ENCODE measurements at places on chromosomes 6 and 20.
A peak's percentile ranks its signal among the peaks of the same experiment; 100 is the strongest.

DNA sequence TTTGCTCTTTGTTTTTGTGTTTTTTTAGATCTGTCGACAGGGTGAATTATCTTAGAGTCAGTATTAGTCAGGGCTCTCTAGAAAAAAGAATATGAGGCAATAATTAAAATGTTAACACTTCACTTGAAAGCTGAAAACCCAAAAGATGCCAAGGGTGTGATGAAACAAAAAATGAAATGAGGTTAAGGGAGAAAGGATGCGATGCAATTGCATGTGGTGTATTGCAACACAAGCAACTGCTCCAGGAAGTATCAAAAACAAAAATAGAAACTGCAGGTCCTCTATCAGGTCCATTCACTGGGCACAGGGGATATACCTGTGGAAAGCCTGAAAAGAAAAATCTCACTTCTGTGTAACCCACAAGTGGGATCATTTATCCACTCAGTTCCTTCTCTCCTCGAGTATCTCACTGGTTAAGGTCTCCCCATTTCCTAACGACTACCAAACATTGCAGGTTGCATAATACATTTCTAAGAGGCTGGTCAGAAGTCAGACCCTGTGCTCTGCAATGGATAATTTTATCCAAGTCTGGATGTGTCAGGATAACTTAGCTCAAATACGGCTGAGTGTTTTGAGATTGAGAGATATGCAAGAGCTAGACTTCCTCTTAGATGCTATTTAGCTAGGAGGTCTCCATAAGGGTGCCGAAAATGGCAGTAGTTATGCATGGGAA is 257.7 kb upstream of the GJE1 start:
- no peak for DNase-seq

DNA sequence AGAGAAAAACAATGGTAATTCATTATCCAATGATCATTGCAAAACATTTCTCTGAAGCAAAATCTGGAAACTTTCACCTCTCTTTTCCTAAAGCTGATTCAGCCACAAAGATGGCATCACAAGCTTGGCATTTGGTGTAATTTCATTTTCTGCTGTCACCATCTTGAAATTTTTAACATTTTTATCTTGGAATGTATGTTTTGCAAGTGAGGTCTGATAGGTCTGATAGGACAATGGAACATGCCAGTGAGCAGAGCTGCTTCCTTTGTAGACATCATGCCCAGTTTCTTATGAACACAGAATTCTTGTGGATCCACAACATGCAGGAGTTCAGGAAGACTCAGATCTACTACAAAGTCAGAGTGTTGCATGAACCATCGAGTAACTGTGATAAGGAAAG is 969.6 kb downstream of the EYS start:
- DNase-seq = no peak

DNA sequence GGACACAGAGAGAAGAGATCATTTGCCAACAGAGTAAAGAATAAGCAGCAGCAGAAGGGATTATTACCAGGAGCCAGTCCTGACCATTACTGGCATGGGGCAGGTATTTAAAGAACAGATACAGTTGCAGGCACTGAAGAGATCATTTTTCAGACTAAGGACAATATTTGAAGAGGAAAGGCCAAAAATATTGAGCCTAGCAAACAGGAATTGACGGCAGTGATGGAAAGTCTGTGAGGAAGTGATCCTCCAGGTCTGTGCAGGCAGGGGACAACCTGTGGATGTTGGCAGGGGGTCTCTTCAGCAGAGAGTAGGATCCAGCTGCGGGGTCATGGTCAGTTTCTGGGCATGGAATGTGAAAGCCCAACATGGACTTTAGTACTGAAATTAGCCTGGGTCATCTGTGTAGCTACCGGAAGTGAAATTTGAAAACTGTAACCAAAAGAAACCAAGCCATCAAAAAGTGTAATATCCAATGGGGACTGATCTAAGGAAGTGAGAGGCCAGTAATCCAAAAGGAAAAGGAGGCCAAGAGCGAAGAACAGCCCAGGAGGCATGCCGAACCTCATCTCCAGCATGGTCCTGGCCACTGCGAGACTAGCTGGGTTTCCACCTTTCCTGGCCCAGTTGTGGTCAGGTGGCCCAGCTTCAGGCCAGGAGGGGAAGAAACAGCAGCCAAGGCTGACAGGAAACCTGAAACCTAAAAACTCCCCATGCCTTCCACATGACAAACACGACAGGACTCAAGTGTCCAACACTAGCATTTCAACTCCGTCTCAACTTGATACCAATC is 115.1 kb upstream of the TNFAIP3 start:
- DNase-seq = no peak

GRCh38 chr20:44418069-44418905 is 57.4 kb upstream of the TTPAL start:
- DNase-seq = no peak

GRCh38 chr6:148432462-148433195 is 90.0 kb downstream of the SASH1 start:
- no peak for DNase-seq

- peak; percentile 3 for DNase-seq
These were observed 77.7 kb downstream of the CDYL start for GRCh38 chr6:4853782-4854511.

DNA sequence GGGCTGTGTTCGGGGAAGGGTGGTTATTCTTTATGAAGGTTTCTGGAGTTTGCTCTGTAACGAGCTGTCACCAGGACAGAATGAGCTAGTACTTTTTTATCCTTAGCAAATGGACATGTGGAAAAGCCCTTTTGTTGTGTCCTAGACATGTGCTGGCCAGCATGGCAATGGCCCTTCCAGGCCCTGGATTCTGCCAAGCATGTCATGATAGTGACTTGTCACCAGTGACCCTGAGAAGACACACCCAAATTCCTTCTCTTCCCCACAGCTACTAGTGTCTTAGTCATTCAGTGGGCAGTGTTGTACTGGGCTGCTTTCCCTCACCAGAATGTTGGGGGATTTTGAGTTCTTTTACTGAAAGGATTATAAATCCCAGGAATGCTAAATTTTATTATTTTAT is 74.0 kb upstream of the XRN2 start:
- no peak for DNase-seq

DNA sequence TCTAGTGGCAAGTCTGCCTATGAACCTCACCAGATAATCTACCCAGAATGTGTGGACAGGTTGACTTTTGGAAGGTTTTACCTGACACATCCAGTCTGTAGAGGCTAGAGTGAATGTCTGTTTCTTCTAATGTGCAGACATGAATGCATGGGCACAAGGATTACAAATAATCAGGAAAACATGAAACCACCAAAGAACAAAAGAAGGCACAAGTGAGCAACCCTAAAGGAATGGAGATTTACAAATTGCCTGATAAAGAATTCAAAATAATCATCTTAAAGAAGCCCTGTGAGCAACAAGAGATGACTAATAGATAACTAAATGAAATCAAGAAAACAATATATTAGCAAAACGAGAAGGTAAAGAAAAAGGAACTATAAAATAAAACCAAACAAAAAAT is 876.1 kb upstream of the ADGRB3 start:
- DNase-seq = no peak

DNA sequence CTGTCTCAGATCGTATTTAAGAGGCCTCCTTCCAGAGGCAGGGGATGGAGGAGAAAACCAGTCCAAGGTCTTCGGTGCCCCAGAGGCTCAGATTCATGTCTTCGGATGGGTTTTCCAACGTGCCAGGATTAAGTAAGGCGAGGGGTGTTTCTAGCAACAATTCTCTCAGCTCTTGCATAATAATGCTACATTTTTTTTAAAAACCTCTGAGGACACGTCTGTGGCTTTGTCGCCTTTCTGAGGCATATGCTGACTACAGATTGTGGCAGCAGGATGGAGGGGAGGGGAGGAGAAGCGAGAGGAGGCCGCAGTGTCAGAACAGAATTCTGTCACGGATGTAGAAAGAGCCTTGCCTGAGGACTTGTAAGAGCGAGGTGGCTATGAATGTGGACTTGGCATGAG is 17.7 kb upstream of the CCDC167 start:
- peak; percentile 72 for DNase-seq

- DNase-seq = no peak
These were observed 20.0 kb downstream of the TAF4 start for GRCh38 chr20:62045529-62046285.

DNA sequence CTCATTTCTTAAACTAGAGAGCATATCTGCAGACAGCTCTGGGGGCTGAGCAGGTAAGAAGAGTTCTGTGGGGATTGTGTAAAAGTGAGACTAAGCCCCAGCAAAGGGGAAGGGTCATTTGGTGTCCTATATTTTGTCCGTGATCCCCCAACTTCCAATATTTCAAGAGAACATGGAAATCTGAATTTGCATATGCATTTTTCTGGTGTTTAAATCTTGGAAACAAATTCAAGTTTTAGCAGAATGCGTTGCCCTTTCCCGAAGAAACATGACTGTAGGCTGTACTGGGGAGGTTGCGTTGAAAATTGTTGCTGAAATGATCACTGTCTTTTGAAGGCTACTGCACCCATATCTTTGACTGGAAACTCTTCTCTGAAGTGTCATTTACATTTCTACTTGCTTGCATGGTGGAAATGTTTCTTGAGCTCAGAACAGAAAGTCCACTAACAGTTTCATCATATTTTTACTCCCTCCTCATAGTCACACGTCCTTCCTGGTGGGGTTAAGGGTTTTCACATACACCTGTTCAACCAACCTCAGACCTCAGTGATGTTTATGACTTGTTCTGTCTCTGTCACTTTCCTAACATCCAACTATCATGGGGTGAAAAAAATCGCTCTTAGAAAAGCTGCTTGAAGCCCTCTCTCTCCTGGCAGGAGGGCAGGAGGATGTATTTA is 140.3 kb downstream of the BCAS1 start:
- DNase-seq = no peak

- no peak for DNase-seq
These were observed 105.7 kb upstream of the QKI start for GRCh38 chr6:163308629-163309440.

GRCh38 chr20:41467690-41468089 is 101.1 kb upstream of the EMILIN3 start:
- no peak for DNase-seq

DNA sequence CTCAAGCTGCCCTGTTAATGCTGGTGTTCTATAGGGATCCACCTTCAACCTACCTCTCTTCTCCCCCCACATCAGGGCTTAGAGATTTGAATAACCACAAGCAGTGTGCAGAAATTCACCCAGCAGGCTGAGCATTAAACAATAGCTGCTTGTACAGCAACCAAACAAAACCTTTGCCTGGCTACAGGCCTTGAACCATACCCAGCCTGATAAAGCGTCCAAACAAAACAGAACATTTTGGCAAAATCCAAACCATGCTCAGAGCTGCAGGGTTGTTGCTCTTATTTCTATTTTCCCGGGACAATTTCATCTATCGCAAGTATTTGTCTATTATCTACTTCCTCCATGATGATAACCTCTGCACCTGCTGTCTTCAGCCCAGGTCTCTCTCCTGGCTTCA is 142.3 kb downstream of the UNC5CL start:
- DNase-seq = no peak

GRCh38 chr20:60630609-60631008 is 621.5 kb upstream of the CDH4 start:
- no peak for DNase-seq

GRCh38 chr20:48668451-48668946 is 159.3 kb downstream of the PREX1 start:
- DNase-seq = no peak

- no peak for DNase-seq
These were observed 53.0 kb upstream of the FUCA2 start for GRCh38 chr6:143564484-143565017.

DNA sequence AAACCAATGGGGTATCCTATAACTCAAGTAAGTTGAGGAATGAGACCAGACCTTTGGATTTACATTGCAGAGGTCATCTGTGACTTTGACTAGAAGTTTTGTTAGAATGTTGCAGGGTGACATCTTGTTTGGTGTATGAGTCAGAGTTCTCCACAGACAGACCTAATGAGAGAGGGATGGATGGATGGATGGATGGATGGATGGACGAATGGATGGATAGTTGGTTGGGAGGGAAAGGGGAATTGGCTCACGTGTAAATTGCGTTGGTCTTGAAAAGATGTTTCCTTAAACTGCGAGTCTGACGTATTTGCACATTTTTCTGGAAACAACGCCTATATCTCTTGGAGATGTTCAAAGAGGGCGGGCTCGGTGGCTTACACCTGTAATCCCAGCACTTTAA is 1.0 kb upstream of the MTRES1 start:
- no peak for DNase-seq

DNA sequence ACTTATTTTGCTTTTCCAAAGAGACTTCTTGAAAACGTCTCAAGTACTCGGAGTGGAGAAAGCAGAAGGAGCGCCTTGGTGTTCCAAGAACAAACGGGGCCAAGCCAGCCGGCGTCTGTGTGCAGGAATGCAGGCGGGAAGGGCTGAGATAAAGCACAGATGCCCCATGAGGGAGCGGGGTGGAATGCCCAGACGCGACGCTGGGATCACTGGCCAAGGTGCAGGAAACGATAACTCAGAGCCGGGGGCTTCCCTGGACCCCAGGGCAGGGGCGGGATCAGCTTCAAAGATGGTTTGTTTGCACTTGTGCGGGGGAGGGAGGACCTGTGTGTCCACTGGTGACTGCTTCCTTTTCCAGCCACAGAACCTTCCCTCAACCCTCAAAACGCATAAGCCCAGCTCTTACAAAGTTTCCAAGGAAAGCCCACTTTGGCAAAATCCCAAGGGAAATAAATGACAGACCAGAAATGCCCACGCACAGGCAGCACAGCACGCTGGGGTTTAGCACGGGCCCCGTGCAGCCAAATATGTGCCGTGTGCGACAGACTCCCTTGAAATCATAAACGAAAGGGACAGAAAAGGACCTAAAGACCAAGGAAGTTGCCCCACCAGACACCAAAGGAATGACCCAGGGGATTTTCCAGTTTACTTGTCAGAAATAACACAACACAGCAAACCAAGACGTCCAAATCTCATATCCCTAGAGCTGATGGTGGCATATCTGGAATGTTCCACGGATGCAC is 113.9 kb downstream of the NFATC2 start:
- no peak for DNase-seq

DNA sequence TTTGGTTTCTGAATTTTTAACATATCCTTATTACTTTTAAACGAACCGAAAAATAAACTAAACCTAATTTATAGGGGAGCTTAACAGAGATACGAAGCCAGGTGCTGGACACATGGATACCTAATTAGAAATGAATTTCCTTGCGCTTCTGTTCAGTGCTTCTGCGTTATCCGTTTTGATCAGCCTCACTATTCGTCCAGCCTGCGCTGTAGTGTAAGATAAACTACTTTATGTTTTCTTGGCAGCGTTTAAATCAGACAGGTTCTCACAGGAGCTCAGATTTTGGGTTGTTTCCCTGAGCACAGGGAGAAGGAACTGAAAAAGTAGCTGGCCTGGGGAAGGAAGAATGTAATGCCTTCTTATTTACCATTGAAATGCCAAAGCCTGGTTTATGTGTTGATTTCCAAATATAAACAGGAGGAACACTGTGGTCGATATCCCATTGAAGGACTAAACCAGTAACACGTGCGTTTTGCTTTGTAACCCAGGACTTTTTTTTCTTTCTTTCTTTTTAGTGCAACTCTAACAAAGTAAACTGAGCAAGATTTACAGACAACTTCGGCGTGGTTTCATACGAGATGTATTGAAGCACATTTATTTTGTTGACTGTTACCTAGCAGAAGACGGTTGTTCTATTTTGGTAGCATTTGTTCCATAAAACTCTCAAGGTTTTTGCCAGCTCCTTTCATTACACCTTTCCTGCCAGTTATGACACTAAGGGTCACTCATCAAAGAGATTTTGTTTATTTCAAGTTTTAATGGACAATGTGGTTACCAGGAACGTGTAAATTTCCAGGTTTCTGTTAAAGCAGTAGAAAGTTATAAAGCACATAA is 214.8 kb upstream of the HEY2 start:
- DNase-seq = no peak
